Neural progenitor cell (in vitro differentiated cells): ENCODE measurements at places on chromosomes 3 and 15. TPM values are rescaled to one million over a fixed set of nuclear protein-coding genes. Genes with fewer than 3 reads are reported as not detected.

DNA sequence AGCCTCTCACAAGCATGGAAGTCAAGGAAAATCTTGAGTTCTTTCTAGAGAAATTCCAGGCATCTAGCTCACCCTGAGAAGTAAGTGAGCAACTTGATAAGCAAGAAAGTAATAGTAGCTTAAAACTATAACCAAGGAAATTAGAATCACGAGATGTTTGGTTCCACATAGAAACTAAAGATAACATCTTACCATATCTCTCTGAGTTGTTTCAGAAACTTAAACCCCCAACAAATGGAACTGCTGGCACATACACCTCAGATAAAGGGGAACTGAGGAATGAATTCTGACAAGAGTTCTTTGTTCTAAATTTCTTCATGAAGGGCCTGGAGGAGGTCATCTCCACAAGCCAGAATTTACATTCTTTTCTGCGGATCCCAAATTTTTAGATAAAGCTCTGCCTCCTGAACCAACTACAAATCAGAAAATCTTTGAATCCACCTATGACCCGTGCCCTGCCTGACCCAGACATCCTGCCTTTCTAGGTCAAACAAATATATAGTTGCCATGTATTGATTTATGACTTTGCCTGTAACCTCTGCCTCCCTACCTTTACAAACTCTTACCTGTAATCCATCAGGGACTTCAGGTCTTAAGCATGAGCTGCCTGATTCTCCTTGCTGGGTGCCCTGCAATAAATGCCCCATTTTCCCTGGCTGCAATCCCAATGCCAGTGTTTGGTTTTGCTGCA lies 26.4 kb upstream of the ABHD17C start:
- DNase-seq, result no peak

DNA sequence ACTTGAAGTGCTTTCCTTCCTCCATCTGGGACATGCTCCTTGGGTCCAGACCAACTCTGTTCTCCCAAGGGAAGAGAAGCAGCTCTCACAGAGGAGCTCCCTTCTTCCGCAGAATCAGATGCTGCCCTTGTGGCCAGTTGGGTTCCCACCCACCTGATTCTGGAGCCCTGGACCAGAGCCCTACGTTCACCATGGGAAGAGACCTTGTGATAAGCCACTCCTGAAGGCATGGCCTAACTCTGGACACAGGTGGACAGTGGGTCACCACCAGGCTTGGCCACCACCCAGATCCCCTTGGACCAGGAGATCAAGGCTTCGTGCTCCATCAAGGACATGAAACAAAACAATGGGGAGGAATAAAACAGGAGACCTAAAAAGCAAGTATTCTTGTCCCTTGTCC lies 172.2 kb downstream of the RPLP1 start:
- DNase-seq, result no peak

DNA sequence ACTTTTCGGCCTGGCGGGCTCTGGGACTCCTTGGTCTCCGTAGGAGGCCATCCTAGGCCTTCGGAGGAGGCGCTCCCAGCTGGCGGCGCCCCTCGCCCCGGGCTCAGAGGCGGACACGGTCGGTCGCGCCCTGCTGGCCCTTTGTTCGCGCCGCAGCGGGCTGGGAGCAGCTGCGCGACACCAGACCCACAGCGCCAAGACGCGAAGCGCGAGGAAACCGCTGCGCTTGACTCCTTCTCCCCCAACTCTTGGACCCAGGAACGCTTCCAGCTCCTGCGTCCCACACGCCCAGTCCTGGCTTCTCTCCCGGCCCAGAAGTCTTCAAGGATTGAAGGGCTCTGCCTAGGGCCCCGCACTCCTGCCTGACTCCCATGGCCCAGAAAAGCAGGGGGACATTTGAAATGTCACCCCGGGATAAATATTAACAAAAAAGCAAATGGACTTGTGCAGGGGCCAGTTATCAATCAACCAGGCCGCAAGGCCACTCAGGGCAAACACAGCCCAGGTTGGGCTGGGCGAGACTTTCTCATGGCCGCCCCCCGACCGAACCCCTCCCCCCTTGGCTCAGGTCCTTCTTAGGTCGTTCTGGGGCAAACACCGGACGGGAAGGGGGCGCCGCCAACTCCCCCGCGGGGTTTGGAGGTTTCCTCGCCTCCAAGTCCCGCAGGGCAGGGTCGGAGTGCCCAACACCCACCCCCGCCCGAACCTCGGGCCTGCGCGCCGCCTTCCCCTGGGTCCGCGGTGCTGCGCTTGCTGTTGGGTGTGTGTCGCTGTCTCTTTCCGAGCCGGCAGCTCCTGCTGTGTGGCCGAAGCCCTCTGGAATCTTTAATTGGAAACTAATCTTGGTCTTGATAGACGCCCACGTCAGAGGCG lies 5.1 kb downstream of the ONECUT1 start:
- peak; percentile 69 for DNase-seq

GRCh38 chr15:62060896-62061280 lies 641 bp upstream of the VPS13C start:
- no peak for DNase-seq

SLC6A20 gene
- not detected in 2 replicates for total RNA-seq

DNA sequence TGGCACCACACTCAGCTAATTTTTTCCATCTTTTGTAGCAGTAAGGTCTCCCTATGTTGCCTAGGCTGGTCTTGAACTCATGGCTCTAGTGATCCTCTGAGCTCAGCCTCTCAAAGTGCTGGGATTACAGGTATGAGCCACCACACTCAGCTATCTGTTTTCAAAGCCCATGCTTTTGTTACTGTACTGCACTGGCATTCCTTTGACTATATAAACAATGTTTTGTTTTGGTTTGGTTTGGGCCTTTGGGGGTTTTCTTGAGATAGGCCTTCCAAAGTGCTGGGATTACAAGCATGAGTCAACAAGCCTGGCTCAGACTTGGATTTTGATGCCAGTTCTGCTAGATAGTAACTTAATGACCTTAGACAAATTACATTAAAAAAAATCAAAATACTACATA lies 89.7 kb upstream of the GK5 start:
- no peak for DNase-seq

CNTN3 gene
- total RNA-seq, result 0.21 and 0.40 TPM in 2 replicates

- peak; percentile 77 for DNase-seq
Observed at GRCh38 chr15:73752806-73753193, 351 bp downstream of the INSYN1 start.

DNA sequence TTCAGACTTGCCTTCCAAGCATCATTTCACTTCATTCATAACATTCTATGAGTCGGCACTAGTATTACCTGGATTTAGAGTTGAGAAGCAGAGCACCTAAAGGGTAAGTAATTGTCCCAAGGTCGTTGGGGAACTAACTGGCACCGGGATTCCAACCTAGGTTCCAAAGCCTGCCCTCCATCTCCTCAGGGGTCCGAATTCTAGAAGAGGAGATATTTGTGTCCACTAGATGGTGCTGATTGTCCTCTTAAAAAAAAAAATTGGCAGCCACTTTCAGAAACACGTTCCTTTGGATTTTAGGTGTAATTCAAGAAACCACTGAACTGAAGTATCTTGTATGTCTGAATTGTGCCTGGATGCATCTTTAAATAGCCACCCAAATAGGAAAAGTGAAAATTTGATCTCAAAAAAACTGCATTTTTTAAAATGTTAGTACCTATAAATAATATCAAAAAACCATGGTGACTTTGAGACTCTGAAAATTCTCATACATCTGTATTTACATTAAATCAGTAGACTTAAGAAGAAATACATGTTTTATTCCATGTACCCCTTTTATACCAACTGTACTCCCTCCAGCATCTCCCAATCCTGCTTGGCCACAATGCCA lies 3.9 kb upstream of the FSIP1 start:
- peak; percentile 80 for DNase-seq

DNA sequence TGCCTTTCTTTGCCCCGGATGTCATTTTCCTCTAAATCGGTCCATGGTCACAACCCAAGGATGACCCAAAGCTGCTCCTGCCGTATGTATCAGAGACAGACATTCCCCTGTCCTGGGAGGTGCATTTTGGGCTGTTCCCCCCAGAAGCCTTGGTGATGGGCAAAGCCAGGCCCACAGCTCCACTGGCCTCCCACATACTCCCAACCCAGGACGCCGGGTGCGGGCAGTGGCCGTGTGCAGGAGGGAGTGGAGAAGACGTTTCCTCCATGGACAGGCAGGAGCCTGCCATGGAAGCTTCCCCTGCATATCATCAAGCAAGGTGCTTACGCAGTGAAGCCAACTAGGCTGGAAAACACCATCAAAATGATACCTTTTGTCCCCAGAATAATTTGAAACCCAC lies 175.0 kb downstream of the ATP10A start:
- DNase-seq, result no peak

CACNA1D gene
- 0.25 and 4.7 TPM in 2 replicates for total RNA-seq

DNA sequence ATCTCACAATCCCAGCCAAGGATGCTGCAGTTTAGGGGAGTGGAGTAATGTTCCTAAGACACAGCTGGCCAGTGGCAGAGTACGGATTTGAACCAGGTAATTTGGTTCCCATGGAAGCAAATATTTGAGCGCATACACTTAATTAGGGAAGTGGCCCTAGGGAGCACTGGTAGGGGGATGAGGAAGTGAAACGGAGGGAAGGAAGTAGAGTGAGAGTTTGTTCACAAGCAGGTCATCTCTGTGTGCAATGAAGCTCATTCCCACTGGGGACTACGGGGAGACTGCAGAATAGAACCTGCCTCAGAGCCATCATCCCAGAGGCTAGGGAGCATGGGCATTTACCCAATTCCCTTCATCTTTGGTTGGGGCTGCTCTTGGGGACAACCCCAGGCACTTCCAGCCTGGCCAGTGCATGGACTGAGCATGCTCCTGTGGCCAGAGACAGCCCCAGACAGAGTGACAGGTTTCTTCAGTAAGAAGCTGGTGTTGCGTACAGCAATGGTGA lies 317.2 kb upstream of the PROK2 start:
- DNase-seq, result no peak

DNA sequence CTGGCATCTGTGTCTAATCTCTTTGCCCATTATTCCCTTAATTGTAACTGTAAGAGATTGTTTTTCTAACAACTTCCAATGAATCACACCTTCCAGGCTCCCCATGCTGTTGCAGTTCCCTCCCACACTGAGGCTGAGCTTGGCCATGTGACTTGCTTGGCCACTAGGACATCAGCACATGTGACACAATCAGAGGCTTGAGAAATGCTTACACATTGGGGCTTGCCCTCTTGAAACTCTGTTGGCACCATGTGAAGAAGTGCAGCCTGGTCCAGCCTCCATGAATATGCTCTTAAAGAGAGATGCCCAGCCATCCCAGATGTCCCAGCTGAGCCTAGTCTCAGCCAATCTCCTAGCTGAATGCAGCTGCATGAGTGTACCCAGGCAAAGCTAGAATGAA lies 326.8 kb upstream of the SOX2 start:
- DNase-seq, result no peak

DNA sequence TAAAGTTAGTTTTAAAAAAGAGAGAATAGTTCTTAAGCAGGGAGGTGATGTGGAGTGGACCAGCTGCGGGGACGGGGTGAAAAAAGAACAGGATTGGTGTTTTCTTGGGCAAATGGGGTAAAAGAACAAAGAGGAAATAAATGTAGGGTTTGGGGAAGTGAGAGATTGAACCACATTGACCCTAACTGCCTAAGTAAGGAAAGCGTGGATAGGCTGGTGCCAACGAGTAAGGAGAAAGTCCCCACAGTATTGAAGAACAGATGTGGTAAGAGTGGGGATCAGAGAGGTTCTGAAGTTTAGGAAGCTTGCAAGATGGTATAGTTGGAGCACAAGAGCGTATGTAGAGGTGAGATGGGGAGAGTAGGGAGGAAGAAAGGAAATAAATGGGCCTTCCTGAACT lies 17.0 kb downstream of the IREB2 start:
- DNase-seq, result no peak

GRCh38 chr3:170517242-170517945 lies 68.5 kb downstream of the SLC7A14 start:
- DNase-seq, result no peak

BOC gene
- total RNA-seq, result 35.2 and 57.3 TPM in 2 replicates

GRCh38 chr15:83356501-83357399 lies 72.3 kb upstream of the BNC1 start:
- DNase-seq, result no peak

DNA sequence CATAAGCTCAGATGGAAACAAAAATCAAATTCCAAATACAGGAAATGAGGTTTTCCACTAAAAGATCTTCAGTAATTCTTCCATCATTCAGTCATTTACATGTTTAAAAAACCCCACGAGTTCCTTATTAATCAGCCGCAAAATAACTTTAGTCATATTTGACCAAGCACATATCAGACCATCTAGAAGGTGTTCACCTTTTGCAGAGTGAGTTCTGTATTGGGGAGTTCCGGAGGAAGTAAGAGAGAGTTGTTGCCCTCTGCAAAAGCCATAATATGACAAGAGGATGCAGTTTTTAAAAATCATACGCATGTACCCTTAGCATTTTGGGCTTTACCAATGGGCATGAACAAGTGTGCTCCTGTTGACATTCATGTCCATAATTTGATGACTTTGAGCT lies 61.6 kb downstream of the CCR1 start:
- no peak for DNase-seq

- DNase-seq, result no peak
Observed at GRCh38 chr3:58965865-58966264, 84.0 kb downstream of the CFAP20DC start.

GRCh38 chr3:131026321-131027151 lies at the start of the genes ASTE1 and NEK11:
Gene ASTE1 (minus strand): TSS chr3:131026825. CDS start chr3:131025306, 1,519 bp downstream.
Gene NEK11 (plus strand): TSS chr3:131026877. CDS start chr3:131029709, 2,832 bp downstream.
- DNase-seq, result peak; percentile 50

DNA sequence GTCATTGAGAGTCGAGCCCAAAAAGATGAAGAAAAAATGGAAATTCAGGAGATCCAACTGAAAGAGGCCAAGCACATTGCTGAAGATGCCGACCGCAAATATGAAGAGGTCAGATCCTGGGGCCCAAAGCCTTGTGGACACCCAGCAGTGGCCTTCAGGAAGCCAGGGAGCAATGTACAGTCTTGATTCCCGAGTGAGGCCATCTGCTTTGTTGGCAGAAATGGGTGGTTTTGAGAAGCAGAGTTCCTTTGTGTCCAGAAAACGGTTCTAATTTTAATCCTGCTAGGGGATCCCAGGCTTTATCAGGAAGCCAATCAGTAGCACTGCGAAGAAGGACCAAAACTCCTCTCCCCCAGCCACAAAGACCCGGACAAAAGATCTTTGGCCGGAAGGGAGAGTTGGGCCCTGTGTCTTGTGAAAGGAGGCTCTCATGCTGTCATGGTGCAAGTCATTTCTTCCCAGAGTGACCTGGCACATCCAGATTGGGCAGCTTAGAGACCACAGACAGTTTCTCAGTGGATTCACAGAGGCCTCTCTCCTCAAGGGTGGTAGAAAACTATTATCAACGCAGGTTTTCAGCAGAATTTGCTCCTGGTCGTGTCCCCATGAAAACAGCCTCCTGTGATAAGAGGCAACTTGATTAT lies 17.1 kb downstream of the TPM1 start:
- no peak for DNase-seq

DNA sequence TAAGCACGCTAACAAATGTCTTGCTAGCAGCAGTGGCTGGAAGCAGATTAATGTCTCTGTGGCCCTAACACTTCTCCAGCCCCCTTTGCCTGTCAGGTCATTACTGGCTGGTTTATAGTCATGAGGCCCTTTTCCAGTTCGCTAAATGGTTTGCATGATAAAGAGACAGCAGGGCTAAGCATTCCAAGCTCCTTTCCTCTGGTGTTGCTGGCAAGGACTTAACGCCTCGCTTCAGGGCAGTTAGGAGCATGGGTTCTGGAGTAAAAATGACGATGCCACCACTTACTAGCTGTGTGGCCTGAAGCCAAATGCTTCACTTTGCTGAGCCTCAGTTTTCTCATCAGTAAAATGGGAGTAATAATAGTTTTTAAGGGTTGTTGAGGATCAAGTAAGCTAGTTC lies 185.9 kb downstream of the MEGF11 start:
- peak; percentile 67 for DNase-seq

GRCh38 chr3:185059766-185060165 lies 93.1 kb downstream of the C3orf70 start:
- DNase-seq, result no peak
